ENCODE measurements at places on chromosomes 4 and X. TPM values are rescaled to one million over a fixed set of nuclear protein-coding genes. Genes with fewer than 3 reads are reported as not detected.
A peak's percentile ranks its signal among the peaks of the same experiment; 100 is the strongest.

Gene GLUD2
- total RNA-seq: 0.27 TPM

Gene GABRQ
- total RNA-seq: 2.6 TPM

Gene ARHGAP24
- 1.6 TPM for total RNA-seq

Gene PF4V1
- total RNA-seq: not detected

Gene NHSL2
- 7.3 TPM for total RNA-seq

Gene WWC2
- total RNA-seq: 18.2 TPM

Gene VCX3A
- not detected for total RNA-seq

Gene ZNF157
- total RNA-seq: 2.9 TPM

Gene CT83
- not detected for total RNA-seq

Gene ANK2
- total RNA-seq: 1,513 TPM

Gene STATH
- not detected for total RNA-seq

Gene RTL9
- total RNA-seq: 1.8 TPM

Gene L1CAM
- total RNA-seq: 925 TPM

Gene PDHA1
- total RNA-seq: 216 TPM

Gene PRPS1
- 31.8 TPM for total RNA-seq

Gene NDNF
- total RNA-seq: 1.3 TPM

Gene TEX13B
- not detected for total RNA-seq

Gene GATB
- total RNA-seq: 24.5 TPM

Gene SOWAHD
- total RNA-seq: not detected

DNA sequence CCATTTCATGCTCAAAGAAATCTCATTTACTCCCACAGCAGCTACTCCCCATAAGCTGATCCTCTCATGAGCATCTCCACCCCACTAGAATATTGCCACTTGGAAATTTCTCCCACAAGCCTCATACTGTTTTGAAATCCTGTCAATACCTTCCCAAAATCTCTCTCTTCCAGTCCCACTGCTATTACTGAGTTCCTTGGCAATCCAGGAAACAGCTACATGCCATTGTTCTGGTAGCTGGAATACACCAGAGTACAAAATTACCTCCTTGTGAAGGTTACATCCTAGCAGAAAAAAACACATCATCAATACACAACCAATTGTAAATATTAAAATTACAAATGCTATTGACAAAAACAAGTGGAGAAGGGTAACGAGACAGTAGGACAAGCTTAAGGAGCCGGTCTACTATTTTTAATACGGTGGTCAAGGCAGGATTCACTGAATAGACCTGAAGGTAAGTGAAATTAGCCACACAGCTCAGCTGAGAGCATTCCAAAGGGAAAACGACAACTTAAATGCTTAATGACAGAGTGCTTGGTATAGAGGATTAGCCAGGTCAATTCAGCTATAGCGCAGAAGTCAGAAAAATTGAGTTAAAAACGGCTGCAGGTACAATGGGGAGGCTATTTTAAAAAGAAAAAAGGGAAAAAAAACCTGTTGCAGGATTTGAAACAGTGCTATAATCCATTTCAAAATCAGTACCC, 6.4 kb downstream of the RPL9 start:
- DNase-seq: no peak

- DNase-seq: no peak
Observed at GRCh38 chr4:8112672-8113071, 45.9 kb downstream of the ABLIM2 start.

DNA sequence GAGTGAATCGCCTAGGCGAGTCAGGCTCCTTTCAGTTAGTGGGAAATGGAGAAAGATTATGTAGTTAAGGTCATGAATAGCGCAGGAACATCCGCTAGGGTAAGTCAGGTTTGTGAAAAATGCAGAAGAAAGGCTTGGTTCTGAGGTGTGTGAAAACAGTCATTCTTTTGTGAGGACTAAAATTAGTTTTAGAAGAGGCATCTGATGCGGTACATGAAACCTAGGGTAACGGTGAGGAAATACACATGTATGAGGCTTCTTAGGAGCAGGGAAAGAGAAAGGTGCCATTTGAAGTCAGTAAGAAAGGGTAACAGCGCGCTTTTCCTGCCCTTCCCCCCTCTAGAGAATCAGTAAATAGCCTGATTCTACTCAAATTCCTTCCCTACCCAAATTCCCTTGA, 570 bp upstream of the RNF128 start:
- no peak for DNase-seq

- DNase-seq: no peak
Observed at GRCh38 chr4:156692016-156692415, 279.6 kb downstream of the PDGFC start.

DNA sequence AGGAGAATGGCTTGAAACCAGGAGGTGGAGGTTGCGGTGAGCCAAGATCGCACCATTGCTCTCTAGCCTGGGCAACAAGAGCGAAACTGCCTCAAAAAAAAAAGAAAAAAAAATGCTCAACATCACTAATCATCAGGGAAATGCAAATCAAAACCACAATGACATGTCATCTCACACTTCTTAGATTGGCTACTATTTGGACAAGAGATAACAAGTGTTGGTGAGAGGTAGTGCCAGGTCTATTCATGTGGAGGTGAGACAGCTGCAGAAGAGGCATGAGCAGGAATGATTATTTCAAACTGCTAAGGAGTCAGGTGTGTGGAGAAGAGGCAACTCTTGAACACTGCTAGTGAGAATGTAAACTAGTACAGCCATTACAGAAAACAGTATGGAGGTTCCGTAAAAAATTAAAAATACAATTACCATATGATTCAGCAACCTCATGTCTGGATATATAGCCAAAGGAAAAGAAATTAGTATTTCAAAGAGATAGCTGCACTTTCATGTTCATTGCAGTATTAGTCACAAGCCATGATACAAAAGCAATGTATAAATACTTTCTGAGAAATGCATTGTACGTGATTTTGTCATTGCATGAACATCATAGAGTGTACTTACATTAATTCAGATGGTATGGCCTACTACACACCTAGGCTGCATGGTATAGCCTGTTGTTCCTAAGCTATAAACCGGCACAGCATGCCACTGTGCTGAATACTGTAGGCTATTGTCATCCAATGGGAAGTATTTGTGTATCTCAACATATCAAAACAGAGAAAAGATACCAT, 75.3 kb downstream of the TMEM144 start:
- DNase-seq: no peak

DNA sequence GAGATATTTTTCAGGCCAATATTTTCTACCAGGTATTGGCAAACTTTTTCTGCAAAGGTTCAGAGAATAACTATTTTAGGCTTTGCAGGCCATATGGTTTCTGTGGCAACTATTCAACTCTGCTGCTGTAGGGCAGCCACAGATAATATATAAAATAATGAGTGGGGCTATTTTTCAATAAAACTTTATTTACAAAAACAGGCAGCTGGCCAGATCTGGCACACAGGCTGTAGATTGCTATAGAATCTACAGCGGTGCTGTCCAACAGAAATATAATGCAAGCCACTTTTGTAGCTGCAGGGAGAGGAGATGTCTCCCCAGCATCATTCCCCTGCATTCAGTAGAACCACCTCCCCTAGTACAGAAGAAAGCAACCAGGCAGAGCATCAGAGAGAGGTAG, 97.6 kb upstream of the BCOR start:
- DNase-seq: no peak

DNA sequence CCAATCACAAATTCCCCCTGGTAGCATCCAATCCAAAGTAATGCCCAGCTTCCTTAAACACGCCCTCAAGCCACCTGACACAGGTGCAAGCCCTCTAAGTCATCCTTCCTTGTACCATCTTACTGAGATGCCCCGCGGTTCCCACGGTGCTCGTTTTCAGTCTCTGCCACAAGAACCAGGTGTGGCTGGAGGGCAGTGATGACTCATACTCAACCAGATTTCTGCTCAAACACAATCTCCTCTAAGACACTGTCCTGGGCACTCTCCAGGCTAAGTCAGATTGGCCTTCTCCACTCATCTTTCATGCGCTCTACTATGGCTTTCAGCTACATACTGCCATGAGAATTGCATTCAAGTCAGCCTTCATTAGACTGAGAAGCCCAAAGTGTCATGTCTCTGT, 3.5 kb downstream of the SH3KBP1 start:
- DNase-seq: no peak

DNA sequence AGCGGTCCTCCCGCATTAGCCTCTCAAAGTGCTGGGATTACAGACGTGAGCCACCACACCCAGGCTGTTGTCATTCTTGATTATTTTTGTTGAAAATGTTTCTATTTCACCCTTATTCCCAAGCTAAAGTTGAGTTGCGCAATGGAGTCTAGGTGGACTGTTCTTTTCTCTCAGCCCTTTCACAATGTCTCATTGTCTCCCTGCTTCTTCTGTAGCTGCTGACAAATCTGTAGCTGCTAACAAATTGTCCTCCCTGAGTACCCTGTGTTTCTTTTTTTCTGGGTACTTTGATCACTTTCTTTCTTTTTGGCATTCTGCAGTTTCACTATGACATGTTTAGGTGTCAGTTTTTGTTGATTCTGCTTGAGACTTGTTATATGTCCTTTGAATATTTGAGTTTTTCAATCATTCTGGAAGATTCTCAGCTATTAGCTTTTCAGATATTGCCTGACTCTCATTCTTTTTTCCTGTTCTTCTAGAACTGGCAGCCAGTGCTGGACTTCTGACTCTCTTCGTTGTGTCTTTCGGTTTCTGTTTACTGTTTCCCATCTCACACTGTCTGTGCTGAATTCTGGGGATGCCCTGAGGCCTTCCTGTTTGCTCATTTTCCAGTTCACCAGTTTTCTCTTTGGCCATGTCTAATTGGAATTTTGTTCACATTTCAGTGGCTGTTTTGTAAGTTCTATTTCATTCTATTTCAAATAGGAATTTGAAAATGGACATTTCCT, 6.6 kb downstream of the ABCD1 start:
- DNase-seq: no peak

GRCh38 chr4:94746746-94747145, 11.0 kb upstream of the BMPR1B start:
- no peak for DNase-seq

GRCh38 chrX:103276581-103277002, at the start of gene TCEAL5:
TSS of gene TCEAL5 (minus strand) at chrX:103276750. CDS start at chrX:103274563, 2,187 bp downstream.
- peak; percentile 18 for DNase-seq

DNA sequence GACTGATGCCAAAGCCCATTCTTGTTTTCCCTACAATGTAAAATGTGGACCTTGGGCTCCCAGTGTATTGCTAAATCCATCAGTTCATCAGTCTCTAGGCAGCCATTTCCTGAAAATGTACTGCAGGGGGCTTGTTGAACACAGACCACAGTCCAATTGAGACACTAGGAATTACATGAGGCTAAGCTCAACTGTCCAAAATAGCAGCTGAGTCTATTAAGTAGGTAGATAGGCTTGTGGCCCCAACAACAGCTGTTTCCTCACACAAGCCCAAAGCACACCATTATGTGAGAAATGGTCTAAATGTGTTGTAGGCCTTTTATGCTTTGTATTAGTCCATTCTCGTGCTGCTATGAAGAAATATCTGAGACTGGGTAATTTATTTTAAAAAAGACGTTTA, 60.0 kb upstream of the PAK3 start:
- DNase-seq: no peak

DNA sequence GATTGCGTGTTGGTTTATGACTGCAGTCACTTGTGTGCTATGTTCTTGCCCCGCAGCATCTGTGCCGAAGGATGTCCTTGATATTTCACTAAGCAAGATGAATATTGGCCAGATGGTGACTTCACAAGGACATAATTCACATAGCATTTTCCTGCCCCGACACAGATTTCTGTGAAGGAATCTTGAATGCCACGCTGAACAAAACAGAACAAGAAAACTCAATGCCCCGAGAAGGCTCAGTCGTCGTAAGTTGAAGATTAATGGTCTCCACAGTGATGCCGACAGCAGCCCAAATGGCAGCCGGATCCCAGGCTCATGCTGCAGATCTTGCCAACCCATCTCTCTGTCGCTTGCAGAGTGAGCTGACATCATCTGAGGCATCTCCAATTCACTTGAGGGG, 145.9 kb downstream of the CPEB2 start:
- DNase-seq: no peak

DNA sequence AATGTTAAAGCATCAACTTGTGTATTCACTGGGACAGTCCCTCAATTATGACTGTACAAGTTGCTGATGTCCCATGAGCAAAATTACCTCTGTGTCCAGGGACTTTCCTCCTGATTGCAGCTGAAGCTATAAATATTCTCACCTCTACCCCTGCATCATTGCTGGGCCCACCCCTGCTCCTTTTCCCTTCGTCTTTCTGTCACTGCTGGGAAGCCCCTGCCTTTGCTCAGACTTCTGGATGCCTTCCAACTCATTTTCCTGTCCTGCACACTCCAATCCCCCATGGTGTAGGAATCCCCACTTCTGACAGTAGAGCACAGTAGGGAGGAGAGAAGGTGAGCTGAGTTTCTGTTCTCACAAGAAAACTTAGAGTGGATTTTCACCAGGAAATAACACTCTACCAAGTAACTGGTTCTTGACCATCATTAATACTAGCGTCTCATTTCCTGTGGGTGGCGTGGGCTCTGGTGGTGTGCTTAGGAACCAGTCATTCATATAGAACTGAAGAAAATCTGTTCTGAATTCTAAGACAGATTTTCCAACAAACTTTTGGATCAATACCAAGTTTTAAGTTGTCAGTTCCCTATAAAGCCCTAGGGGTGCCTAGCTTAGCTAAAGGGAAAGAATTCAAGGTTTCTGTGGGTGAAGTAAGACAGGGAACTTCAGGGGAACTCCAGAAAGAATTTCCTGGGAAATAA, 136.2 kb upstream of the MED14 start:
- DNase-seq: no peak

DNA sequence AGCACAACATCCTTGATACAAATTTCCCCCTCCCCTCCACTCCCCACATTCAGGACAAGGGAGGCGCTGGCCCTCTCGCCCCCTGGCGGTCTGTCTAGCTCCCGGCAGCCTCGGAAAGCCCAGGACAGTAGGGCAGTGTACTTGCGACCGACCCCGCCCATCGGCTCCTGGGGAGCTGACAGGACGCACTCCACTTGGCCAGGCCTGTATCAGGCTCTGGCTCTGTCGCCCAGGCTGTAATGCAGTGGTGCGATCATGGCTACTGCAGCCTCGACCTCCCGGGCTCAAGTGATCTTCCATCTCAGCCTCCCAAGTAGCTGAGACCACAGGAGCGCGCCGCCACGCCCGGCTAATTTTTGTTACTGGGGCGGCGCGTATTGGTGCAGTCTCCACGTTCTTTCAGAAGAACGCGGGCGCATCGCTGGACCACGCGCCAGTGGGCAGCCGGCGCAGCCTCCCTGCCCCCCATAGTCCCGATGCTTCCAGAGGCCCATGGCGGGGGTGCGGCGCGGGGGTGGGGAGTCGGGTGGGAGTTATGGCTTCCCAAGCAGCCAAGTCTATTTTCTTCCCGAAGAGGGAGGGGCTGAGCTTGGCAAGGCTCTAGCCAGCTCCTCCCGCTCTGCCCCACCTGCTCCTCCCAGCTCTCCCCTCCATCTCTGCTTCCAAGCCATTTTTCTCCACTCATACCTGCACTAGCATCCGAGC, 7.8 kb upstream of the AKAP14 start:
- DNase-seq: peak; percentile 81

- no peak for DNase-seq
Observed at GRCh38 chr4:176191974-176192373, 3.4 kb downstream of the SPATA4 start.

GRCh38 chr4:136687118-136687517, 845.2 kb downstream of the PCDH18 start:
- DNase-seq: no peak

- no peak for DNase-seq
Observed at GRCh38 chr4:5952286-5952974, 59.5 kb upstream of the CRMP1 start.

GRCh38 chrX:57366430-57366829, 79.9 kb downstream of the FAAH2 start:
- no peak for DNase-seq

All from glutamatergic neuron (in vitro differentiated cells).